ENCODE measurements at places on chromosomes 6 and 20.
A peak's percentile ranks its signal among the peaks of the same experiment; 100 is the strongest.

GRCh38 chr6:40376113-40376650 lies 211.0 kb downstream of the LRFN2 start:
- no peak for DNase-seq

- DNase-seq, result peak; percentile 48
Measured at GRCh38 chr20:34269996-34270627, 28.9 kb downstream of the ASIP start.

DNA sequence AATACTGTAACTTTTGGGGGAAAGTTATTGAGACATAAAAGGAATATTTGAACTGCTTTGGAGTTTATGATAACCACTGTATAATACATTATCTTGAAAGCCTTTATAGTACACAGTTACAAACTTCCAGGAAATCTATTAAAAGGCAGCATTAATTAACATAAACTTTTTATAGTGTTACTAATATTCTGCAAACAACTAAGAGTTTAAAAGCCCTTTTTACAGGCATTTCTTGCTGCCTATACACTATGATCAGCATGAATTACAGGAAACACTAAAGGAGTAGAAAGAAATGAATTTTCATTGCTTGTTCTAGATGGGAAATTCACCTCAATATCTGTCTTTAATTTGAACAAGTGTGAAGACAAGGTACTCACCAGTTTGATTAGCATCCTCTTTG lies 252.3 kb upstream of the ZFP64 start:
- DNase-seq, result no peak

- DNase-seq, result no peak
Measured at GRCh38 chr6:97049253-97050011, 124.9 kb downstream of the KLHL32 start.

DNA sequence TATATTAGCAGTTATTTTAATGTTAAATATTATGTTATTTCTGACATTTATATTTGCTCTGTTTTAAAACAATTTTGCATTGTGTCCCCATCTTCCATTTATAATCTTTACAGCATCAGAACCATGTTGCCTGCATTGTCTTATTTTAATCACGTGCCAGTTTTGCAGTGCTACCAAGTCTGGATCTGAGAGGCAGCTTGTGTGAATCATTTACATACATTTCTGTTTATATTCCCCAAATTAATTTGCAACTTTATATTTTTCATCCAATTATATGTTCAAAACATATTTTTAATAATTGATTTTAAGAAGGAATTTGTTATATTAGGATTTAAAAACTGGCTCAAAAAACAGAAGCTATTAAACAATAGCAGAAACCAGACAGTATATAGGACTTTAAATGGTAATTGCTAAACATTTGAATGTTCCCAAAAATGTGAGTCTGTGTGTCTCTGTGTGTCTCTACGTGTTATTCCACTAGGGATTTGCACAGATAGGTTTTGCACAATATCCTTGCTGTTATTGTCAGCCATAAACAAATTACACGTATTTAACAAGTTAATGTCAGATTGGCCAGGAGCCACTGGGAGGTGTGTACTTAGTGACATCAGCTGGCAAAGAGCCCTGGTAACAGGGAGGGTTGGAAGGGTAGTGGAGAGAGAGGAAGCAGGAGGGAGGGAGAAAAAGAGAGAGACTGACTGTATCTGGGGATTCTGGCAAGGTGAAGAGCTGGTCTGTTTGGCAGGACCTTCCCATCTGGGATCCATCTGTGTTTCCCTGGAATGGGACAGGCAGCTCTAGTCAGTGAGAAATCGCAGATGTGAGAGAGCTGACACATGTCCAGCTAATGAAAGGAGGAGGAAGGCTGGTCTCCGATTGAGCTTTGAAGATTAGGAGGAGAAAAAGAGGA lies 72.1 kb downstream of the CBFA2T2 start:
- peak; percentile 84 for DNase-seq

GRCh38 chr6:1787894-1788293 lies 178.2 kb downstream of the FOXC1 start:
- peak; percentile 90 for DNase-seq

DNA sequence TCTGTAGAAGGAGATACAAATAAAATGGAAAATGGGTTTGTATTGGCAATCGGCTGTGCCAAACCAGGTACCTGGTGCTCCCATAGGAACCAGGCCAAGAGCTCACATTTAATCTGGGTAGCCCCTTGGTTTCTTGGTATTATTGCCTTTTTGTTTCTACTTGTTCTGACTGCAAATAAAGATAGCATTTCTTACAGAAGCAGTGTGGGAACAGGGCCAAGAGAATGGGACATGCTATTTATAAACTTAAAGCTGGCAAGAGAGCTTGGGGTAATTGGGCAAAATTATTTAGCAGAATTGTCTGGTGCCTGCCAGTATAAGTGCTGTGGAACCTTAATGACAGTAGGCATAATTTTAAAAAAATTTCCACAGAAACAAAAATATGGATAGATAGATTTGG lies 113.5 kb upstream of the GLP1R start:
- DNase-seq, result peak; percentile 17

DNA sequence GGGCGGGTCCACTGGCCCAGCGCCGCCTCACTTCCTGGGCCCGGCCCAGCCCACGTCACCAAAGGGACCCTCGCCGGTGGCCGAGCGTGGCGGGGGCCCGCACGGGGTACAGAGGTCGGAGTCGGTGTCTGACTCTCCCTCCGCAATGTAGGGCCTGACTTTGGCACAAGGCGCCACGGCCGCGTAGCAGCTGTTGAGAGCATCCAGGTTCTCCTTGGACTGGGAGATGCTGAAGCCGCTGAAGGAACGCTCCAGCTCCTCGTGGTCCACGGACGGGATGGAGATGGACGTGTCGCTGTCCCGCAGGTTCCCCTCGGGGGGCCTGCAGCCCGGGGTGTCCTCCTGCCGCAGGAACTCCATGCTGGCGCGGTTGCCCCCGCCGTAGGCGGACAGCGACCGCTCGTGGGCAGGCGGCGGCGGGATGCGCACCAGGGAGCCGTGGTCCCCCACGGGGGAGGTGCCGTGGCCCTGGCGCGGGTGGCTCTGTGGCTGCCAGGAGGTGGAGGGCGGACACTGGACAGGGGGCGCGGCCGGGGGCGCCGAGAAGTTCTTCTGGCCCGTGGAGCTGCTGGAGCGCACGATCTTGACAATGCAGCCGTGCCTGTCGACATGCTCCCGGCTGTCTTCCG lies 45.6 kb upstream of the CHRNA4 start:
- no peak for DNase-seq

DNA sequence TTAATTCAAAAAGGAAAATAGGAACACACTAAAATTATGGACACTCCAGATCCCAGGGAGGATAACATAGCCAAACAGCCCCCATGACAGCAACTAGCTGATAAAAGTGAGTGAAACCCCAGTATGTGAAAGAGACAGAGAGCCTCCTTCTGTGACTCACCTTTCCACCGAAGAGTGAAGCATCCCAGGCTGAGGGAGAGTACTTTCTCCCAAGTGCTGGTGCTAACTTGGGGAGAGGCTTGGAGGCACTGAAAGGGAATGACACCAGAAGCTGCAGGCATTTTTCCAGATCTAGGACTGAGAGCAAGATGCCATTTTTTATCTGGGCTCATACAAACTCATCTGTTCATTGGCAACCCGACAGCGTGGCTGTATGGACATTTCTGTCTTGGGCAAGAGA lies 339.8 kb downstream of the HTR1B start:
- no peak for DNase-seq

- no peak for DNase-seq
Measured at GRCh38 chr6:139247618-139248017, 44.2 kb downstream of the TXLNB start.

GRCh38 chr6:157628463-157628862 lies 194.6 kb upstream of the SNX9 start:
- no peak for DNase-seq

- DNase-seq, result no peak
Measured at GRCh38 chr6:138726066-138726756, 47.4 kb upstream of the CCDC28A start.

- no peak for DNase-seq
Measured at GRCh38 chr6:14863902-14864850, 381.7 kb upstream of the JARID2 start.

GRCh38 chr20:5630071-5630470 lies 120.1 kb upstream of the SHLD1 start:
- no peak for DNase-seq

GRCh38 chr6:40669343-40669742 lies 82.2 kb upstream of the LRFN2 start:
- no peak for DNase-seq

DNA sequence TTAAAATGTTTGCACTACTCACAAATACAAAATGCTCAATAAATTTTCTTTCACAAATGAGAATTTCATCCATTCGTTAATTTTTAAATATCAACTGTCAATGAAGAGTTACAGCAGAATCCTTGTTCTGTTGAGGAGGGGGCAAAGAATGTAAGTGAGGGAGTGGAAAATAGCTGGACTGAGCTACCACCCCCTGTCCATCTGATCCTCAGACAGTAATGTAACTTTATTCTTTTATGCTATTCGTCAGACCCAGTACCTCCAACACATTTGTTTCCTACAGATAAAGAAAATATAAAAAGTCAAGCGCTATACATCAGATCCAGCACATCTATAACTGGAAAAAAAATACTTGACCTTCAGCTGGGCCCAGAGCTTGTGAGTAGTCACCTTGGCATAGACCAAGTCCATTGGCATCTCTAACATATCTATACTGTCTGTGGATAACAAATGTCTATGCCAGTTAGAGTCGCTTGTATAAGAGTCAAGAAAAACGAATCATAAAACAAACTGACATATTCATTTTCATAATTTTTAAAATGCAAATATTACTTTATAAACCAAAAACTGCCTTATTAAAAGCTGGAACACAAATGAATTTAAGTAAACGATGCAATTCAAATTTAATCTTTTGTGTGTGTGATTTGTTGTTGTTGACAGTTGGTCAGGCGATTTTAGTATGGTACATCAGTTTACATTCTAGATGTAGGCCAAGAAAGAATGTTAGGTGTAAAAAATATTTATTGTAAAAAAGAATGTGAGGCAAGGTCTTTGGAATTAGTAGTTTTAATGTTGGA lies 57.2 kb upstream of the HFE start:
- no peak for DNase-seq

GRCh38 chr6:34513646-34514045 lies 42.5 kb downstream of the SPDEF start:
- DNase-seq, result no peak

Measured in body of pancreas (tissue), 4 donors.